ENCODE measurements at places on chromosomes 7 and 10.

DNA sequence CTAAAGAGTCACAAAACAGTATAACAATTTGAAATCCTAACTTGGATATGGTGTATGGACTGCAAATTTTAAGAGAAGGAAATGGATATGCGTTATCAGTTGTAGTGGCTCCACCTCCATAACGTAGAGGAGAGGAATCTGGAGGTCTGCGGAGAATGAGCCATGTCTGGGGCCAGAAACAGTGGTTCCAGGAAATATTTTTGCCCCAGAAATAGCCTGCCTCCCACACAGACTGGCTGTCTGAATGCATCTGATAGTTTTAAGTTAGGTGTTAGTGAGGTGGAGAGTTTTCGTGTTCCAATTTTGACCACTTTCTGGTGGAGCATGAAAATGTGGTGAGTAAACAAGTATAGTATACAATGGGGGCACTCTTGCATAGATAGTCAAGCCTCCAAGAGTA is 1.6 kb downstream of the PHTF2 start:
- DNase-seq, result no peak

DNA sequence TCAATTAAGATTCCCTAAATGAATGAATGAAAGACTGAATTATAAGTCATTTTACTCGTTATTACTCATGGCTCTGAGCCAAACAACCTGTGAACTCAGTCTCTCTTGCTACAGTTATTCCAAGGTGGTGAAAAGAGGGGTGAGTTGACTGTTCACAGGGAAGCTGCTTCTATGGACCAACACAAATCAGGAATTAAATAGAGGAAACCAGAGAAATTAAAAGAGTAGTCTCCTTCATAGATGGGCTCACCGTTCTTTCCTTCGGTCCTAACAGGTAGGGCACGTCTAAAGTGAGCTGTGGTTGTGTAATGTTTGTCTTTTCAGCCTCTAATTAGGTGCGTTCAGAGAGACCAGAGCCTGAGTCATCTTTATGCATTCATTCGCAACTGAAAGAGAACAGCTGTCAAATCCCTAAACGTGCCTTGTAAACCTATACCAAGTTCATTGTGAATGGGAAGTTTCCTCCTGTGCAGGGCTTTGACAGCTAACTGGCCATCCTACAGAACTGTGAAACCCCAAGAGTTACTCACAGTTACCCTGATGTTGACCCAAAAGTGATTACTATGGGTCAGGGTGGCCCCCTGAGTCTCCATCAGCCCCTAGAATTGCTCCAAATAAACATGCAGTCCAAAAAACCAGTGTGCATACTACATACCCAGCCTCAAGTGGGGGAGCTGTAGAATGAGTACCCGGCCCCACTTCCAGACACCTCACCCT is 18.2 kb upstream of the C10orf53 start:
- no peak for DNase-seq

- no peak for DNase-seq
Measured at GRCh38 chr10:24513155-24513554, 210.5 kb downstream of the ARHGAP21 start.

DNA sequence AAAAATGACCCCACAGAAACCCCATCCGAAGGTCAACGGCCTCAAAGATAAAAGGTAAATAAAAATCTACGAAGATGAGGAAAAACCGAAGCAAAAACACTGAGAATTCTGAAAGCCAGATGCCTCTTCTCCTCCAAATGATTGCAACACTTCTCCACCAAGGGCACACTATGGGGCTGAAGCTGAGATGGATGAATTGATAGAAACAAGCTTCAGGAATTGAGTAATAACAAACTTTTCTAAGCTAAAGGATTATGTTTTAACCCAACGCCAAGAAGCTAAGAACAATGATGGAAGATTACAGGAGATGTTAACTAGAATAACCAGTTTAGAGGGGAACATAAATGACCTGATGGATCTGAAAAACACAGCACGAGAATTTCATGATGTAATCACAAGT is 127.8 kb downstream of the MACC1 start:
- DNase-seq, result no peak

DNA sequence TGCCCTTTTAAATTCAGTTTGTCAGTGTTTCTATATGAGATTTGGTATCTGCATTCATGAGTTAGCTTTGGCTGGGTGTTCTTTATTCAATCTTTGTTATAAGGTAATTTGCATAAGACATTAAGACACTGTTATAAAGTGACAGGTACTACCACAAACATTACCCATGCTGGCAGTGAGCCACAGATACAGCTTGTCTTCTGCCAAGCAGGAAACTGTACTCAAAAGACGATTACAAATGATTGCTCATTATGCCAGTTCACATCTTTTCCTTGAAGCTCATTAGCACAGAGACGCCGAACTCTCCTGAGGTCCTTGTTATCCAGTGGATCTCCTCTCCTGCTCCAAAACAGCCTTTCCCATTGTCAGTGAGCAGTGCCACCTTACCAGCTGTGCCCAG is 30.4 kb downstream of the AMPH start:
- DNase-seq, result no peak

GRCh38 chr7:43391518-43391917 is 191.4 kb upstream of the STK17A start:
- no peak for DNase-seq

DNA sequence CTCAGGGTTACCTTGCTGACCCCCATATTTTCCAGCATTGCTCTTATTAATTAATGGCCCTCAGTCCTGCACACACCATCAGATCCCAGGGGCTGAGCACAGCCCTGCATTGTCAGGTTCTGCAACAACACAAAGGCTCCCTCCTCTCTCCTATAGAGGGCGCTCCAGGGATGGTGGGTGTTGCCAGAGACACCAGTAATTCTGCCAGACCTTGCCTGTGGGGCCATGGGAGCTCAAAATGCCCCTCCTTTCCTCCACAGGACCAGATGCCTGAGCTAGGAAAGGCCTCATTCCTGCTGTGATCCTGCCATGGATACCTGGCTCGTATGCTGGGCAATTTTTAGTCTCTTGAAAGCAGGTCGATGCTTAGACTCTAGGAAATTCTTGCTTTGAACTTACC is 42.8 kb upstream of the PRSS58 start:
- no peak for DNase-seq

DNA sequence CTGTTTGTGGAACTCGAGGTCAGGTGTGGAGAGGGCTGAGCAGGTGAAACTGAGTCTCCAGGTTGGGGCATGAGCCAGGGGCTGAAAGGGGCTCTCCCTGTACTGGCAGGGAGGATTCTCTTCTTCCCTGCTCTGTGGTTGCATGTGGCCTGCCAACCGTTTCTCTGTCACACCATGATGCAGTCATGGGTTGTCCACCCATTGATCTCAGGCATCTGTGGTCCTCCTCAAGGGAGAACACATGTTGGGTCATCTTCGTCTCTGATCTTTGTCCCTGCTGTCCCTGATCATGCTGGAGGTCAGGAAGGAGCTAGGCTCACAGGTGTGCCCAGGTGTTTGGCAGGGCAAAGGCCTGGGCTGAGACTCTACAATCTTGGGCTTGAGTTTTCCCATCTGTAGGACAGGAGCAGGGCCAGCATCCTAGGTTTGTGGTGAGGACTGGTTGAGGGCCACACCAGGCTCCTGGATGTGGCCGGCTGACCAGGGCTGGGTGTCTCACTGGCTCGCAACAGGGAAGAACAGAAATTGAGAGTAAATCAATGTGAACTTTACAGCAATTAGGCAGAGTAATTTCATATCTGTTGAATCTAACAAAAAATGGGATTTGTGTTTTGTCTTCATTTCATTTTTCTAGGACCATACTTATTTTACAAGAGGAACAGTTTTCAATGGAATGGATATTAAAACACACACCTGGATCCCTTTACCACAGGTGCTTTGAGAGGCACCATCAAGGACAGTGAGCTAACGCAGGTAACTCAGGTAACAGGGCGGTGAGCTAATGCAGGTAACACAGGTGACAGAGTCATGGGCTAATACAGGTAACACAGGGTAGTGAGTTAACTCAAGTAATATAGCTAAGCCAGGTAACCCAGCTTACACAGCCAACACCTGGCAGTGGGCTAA is 58.5 kb upstream of the IGFBP3 start:
- no peak for DNase-seq

GRCh38 chr10:58400609-58401008 is 15.4 kb downstream of the TFAM start:
- DNase-seq, result no peak

DNA sequence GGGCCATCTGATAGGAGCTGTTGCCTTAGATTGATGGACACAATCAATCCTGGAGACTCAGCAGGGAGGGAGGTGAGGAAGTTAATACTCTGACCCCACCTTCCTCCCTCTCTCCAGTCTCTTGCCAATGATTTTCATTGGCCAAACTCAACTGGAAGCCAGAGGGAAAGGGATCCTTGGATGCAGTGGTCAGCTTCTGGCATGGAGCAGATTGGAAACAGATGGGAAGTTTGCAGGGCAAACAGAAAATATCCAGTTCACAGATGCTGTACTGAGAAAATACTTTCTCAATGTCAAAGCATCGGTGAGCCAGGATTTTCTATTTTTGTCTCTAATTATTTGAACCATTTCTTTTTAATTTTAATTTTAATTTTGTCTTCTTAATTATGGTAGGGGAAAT is 170.8 kb downstream of the BBS9 start:
- DNase-seq, result no peak

DNA sequence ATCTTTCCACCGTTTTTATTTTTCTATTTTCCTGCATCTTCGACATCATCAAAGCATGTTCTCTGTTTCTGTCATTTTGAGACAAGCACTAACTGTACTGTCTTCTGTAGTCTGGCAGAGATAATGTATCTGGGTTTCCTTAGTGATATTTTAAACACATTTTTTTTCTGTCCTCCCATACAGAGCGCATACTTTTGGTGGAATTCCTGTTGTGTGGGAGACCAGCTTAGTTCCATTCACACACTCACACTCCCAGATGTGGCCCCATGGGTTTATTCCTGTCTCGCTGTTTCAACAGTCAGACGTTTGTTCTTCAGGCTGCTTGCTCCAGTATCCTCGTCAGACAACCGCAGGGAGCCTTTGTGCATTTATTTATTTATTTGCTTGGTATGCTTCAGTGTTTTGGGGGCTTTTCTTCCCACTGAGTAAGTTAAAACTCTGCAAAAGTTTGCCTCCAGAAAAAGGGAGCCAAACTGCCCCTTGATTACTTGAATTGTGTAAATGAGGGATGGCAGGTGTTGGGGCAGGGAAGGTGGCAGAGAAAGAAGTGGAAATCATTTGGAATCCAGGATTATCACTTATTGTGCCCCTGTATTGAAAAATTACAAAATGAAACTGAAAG is 456.8 kb upstream of the KLF6 start:
- DNase-seq, result no peak

GRCh38 chr10:29715296-29715695 is 80.5 kb upstream of the SVIL start:
- no peak for DNase-seq

DNA sequence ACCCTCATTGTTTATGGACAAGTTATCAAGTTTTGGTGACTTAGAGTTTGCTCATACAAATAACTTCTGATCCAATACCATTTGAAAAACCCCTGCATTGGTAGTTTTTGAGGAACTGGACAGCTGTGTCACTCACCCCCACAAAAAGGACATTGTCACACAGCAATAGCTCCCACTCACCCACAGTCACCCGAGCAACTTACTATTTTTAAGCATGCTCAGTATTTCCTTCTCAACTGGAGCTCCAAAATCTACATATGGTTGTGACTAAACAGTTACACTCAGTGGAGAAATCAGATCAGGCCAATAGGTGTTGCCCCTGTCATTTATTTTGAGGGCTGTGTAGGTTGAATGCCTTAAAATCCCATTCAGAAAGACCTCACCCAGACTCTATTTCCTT is 165.2 kb upstream of the AUTS2 start:
- DNase-seq, result no peak

DNA sequence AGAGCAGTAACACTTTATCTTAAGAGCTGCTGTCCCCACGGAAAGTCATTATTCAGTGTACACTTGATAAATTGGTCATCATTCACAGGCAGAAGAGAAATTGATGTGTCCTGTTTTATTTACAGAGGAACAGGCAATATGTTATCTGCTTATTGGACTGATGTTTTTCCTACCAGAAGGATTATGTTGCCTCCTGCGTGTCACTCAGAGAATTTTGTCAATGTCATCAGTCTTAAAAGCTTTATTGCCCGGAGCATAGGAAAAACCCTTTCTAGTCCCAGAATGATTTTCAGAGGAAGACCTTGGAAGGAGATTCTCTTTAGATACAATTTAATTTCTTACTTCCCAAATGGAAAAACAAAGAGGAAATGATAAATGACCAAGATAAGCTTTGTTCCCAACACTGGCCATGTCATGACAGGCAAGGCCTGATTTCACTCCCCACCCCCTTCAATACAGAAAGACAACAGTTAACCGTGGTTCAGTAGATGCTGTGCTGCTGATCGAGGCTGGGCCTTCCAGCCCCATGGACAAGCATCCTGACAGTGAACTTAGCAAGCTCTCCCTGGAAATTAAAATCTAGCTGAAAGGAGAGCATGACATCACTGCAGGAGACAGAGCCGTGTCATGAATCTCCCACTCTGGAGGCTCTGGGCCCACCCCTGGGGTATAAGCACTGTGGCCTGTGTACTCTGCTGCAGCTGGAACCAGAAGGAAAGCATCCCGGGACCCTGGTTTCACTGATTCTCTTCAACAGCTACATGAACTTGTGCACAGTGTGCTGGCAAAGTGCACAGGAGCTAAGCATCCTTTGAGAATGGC is 118.8 kb upstream of the LYZL2 start:
- DNase-seq, result no peak

DNA sequence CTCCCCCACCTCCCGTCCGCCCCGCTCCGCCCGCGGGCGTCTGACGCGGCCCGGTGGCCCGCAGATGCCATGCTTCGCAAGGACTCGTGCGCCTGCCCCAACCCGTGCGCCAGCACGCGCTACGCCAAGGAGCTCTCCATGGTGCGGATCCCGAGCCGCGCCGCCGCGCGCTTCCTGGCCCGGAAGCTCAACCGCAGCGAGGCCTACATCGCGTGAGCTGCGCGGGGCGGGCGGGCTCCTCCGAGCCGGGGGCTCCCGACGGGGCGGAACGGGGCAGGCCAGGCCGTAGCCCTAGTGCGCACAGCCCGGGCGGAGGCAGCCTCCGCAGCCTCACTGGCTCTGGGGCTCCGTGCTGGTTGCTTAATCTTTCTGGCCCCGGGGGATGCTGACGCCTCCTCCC is 2.8 kb downstream of the ASIC3 start:
- peak; percentile 38 for DNase-seq

DNA sequence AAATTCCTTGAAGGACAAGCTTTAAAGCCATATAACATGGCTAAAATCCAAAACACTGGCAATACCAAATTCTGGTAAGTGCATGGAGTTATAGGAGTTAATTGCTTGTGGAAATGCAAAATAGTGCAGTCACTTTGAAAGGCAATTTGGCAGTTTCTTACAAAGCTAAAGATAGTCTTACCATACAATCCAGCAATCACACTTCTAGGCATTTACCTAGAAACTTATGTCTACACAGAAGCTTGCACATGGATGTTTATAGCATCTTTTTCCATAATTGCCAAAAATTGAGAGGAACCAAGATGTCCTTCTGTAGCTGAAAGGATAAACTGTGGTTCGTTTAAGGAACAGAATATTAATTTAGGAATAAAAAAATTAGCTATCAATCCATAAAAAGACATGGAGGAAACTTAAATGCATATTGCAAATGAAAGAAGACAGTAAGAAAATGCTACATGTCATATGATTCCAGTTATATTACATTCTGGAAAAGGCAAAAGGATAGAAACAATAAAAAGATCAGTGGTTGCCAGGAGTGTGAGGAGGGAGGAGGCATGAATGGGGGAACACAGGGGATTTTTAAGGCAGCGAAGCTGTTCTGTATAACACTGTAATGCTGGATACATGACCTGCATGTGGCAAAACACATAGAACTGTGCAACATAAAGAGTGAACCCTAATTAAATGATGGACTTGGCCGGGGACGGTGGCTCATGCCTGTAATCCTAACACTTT is 51.9 kb downstream of the GNAT3 start:
- DNase-seq, result no peak

- DNase-seq, result no peak
Measured at GRCh38 chr7:43531700-43532099, 51.2 kb upstream of the STK17A start.
